ENCODE measurements at places on chromosomes 11 and 22. TPM values are rescaled to one million over a fixed set of nuclear protein-coding genes. Genes with fewer than 3 reads are reported as not detected.

Gene OR52N4
- not detected for total RNA-seq

Gene KIAA1671
- 18.2 TPM for total RNA-seq

Gene ANKRD13D
- total RNA-seq = 22.1 TPM

Gene C11orf87
- total RNA-seq = not detected

Gene SAA1
- 233 TPM for total RNA-seq

Gene KRTAP5-11
- total RNA-seq = not detected

Gene SLC7A4
- 0.68 TPM for total RNA-seq

Gene VSIG2
- 1.8 TPM for total RNA-seq

Gene TMEM126A
- 59.8 TPM for total RNA-seq

Gene TSPAN32
- total RNA-seq = 15.0 TPM

Gene SCARF2
- total RNA-seq = 3.2 TPM

Gene ANO9
- 0.55 TPM for total RNA-seq

Gene DDI1
- total RNA-seq = not detected

Gene ASPHD2
- 0.31 TPM for total RNA-seq

Gene OR2AG1
- not detected for total RNA-seq

Gene UVRAG
- 17.7 TPM for total RNA-seq

Measured in left cardiac atrium (tissue), 4 donors.